Right ventricle myocardium inferior (tissue), 1 donor: ENCODE measurements at places on chromosomes 6 and 20.
A peak's percentile ranks its signal among the peaks of the same experiment; 100 is the strongest.

GRCh38 chr6:157221049-157221816 lies 102.1 kb downstream of the TMEM242 start:
- DNase-seq = peak; percentile 86

DNA sequence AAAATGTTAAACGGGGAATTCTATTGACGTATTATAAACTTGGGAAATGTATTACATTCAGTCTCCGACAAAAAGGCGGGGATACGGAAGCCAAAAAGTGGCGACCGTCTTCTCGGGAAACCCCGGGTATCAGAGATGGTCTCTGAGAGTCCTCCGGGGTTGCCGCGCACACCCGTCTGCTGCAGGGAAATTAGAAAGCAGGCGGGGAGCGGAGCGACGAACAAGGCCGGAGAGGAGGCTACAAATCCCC lies 1.5 kb downstream of the SALL4 start:
- no peak for DNase-seq

DNA sequence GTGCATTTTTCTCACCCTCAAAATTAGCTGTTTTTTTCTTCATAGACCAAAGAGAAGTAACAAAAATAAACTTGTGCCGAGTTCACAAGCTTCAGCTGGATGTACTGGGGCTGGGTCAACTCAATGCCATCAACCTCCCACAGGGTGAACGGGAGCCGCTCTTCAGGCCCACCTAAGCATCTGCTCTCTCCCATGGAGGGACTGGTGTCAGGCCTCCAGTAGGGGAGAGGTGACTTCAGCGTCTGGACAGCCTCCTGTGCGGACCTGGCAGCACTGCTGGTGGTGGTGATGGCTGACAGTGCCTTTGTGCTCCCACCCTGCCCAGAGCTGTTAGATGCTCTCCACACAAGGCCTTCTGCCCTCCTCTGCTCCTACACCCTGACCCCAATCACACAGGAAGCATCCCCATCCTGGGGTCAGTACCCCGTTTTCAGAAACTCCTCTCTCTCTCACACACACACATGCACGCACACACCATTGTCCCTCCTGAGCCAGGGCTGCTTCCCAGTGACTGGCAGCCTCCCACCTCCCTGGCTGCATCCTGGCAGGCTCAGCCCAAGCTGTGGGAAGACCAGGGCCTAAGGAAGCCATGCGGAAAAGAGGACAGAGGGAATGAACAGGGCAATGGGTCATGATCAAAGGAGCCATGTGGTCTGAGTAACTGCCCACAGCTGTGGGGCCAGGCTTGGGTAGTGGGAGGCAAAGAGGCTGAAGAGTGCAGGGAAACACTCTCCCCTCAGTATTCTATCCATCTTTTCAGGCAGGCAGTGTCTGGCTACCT lies 17.7 kb downstream of the CST8 start:
- DNase-seq = no peak

DNA sequence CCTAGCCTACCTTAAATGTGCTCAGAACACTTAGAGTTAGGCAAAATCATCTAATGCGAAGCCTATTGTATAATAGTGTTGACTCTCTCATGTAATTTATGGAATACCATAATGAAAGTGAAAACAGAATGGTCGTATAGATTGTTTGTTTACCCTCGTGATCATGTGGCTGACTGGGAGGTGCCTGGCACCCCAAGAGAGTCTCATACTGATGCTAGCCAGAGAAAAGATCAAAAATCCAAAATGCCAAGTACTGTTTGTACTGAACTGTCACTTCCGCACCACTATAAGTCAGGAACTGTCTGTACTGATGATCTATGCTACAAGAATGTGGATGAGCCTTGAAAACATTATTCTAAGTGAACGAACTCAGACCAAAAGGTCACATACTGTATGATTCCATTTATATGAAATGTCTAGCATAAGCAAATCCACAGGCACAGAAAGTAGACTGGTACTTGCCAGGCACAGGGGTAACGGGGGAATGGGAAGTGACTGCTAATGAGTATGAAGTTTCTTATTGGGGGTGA lies 22.4 kb downstream of the ZMYND8 start:
- no peak for DNase-seq

DNA sequence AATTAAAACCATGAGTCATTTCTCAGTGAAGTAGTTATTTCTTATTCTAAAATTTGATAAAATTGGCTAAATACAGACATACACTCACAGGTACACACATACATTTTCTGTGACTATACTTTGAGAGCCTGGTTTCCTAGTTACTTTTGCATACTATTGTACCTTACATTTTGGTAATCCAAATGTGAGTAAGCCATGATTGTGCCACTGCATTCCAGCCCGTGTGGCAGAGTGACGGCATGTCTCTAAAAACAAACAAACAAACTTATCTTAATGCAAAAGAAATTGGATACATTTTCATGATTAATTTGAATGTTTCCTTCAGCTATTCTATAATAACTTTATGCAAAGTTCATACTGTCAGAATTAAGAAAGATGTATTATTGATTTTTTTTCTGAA lies 628.8 kb downstream of the GRIK2 start:
- DNase-seq = no peak
